ENCODE measurements at places on chromosomes 6 and 20.

DNA sequence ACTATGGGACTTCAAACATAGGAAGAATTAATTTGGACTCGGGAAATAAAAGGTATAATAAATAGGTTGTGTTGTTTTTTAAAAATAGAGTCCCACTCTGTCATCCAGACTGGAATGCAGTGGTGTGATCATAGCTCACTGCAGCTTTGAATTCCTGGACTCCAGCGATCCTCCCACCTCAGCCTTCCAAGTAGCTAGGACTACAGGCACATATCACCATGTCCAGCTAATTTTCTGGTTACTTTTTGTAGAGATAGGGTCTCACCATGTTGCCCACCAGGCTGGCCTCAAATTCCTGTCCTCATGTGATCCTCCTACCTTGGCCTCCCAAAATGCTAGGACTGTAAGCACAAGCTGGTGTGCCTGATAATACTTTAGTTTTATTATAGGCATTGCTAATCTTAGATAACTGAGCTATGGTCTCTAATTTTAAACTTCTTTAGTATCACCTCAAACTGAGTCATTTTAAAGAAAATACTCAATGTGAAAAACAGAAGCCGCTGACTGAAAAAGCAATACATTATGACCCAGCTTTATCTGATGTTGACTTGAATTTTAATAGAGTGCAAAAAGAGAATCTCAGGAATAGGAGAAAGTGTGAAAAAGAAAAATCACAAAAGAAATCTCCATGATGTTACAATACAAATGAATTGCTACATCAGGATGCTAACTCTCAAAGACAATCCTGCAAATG lies 251.0 kb downstream of the RNGTT start:
- DNase-seq: no peak

DNA sequence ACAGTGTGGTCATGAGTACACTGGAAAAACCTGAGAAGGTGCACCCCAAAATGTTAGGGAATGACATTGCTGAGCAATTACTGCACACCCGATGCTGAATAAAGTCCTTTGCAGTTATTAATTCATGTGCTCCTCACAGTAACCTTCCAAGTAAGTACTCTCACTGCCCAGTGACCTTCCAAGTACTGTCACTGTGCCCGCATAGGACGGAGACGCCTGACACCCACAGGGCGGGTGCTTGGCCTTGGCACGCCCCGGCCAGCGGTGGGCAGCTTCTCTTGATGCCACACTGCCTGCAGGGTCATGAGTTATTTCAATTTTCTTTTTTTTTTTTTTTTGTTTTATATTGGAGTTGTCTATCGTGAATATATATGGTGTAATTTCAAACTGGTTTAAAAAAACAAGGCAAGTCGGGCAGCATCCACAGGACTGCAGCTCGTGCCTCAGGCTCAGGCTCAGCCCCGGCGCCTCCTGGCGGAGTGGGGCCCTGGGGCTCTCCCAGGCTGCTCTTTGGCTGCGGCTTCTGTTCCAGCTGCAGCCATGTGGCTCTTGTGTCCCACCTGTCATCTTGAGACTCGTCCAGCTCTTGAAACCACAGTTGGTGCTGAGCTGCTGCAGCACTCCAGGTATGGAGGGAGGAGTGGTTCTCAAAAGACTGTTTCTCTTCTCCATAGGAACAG lies 27.0 kb downstream of the PNLDC1 start:
- DNase-seq: no peak

- no peak for DNase-seq
Measured at GRCh38 chr6:75863001-75863400, 114.0 kb downstream of the MYO6 start.

DNA sequence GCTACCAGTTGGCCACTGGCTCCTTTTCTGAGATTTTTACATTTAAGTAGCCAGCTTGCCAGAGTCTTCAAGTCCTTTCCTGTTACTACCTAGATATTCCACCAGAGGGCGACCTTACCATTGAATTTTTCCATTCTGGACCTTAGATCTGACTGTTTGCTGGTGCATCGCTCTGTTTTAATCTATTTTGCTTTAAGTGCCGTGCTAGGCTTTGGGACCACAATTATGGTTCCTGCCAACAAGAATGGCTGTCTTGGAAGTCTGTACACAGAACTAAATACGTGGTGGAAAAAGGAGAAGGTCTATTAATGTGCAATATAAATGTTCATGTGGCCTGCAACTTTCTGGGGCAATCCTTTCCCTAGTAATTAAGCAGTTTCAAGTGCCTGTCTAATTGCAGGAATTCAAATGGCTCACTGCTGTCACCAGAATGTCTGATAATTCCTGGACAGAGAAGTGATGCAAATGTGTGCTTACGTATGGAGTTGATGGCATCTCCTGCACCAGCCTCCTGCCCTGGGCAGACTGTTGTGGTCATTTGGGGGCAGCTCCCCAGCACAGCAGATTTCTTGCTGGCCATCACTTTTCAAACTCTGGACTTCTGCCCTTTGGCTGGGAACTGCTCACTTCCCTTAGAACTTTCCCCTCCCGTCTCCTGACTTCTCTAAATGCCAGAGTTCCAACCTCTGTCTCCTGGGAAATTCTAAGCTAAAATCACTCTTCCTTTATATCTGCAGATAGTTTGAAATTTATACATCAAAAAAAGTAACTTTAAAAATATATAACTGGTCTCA lies 5.6 kb upstream of the HLA-DOA start:
- peak; percentile 20 for DNase-seq

DNA sequence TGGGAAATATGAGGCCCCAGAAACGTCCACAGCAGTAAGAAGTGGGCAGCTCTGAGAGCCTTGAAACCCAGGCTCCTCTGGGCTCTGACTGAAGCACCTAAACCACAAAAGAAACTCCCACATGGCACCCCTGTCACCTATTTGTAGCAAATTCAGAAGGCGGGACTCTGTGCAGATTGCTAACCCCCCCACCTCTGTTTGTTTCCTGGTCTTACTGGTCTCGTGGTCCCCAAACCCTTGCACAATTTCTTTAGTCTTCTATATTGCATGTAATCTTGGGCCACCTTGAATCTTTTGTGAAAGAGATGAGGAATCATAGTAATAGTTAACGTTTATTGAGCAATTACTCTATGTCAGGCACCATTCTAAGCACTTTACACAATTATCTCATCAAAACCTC lies 154.3 kb downstream of the PREX1 start:
- DNase-seq: no peak

DNA sequence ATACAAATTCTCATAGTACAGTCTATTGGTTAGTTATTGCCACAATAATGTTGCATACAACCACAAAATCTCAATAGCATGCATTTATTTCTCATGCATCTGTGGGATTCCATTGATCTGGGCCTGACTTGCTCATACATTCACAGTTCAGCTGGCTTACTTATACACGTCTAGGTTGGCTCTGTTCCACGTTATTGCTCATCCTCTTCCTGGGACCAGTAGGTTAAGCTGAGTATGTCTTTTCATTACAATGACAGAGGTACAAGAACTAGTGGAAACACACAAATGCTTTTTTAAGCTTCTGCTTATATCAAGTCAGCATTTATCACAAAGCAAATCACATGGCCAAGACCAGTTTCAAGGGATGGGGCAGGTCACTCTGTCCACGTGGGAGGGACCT lies 485.3 kb upstream of the BTBD3 start:
- no peak for DNase-seq

- DNase-seq: no peak
Measured at GRCh38 chr6:24949020-24949569, 13.3 kb upstream of the RIPOR2 start.

DNA sequence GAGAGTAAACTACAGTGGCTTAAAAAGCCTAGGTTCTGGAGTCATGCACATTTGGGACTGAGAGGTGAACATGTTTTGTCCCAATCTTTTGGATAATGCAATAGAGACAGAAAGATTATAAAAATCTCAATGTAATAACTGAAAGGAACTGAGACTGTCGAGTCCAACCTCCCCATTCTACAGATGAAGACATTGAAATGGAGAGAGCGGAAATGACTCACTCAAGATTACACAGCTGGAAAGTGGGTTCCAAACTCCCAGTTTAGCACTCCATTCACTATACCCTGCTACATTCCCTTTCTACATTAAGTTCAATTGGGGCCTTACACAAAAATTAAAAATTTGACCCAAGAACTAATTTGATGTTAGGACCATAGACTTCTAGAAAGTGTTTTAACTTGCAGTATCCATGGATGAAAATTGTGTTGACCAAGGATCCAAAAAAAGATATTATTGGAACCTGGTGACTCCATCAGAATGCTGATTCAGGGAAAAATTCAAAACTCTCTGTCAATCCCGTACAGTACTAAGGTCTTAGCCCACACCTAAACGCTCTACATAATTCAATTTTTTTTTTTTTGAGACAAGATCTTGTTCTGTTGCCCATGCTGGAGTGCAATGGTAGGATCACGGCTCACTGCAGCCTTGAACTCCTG lies 1.5 kb upstream of the ILRUN start:
- DNase-seq: no peak

- DNase-seq: no peak
Measured at GRCh38 chr6:107629548-107630129, 139.7 kb downstream of the SOBP start.

GRCh38 chr20:41717483-41717882 lies 99.3 kb upstream of the CHD6 start:
- no peak for DNase-seq

- no peak for DNase-seq
Measured at GRCh38 chr6:111105578-111105977, 18.3 kb downstream of the SLC16A10 start.

- DNase-seq: no peak
Measured at GRCh38 chr6:82958551-82958950, 107.1 kb downstream of the UBE3D start.

- no peak for DNase-seq
Measured at GRCh38 chr6:53134601-53135235, 13.9 kb downstream of the GCM1 start.

DNA sequence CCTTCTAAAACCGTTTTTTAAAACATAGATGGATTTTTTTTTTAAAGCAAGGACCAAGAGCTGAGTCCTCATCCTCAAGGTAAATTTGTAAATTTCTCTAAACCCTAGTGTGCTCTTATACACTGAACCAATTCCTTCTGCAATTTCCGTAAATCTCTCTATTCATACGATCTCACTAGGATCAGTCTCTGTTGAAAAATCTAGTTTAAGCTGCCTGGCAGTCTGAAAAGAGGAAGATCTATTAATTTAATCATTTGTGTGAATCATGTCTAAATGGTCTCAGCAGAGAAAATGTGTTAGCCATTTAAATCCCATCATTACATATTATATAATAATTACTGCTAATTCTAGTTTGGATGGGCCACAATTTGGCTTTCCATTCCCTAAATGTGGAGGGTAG lies 184.2 kb upstream of the TSHZ2 start:
- no peak for DNase-seq

- DNase-seq: no peak
Measured at GRCh38 chr6:53066077-53066417, 843 bp downstream of the FBXO9 start.

DNA sequence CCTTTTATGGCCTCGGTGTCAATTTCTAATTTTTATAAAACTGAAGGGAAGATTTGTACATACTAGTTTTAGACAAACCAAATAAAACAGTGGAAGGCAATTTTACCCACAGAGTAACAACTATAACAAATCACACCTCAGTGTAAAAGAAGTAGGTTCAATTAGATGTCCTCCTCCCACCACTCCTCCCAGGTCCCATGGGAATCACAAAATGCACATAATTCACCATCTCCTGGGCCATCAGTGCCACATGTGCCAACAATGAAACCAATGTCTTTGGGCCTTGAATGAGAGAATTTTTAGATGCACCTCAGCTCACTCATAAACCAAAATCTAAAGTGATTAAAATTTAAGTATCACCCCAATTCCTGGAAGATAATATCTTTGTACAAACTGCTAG lies 267.8 kb downstream of the BTBD9 start:
- no peak for DNase-seq

GRCh38 chr6:164870164-164870563 lies 439.2 kb downstream of the C6orf118 start:
- no peak for DNase-seq

DNA sequence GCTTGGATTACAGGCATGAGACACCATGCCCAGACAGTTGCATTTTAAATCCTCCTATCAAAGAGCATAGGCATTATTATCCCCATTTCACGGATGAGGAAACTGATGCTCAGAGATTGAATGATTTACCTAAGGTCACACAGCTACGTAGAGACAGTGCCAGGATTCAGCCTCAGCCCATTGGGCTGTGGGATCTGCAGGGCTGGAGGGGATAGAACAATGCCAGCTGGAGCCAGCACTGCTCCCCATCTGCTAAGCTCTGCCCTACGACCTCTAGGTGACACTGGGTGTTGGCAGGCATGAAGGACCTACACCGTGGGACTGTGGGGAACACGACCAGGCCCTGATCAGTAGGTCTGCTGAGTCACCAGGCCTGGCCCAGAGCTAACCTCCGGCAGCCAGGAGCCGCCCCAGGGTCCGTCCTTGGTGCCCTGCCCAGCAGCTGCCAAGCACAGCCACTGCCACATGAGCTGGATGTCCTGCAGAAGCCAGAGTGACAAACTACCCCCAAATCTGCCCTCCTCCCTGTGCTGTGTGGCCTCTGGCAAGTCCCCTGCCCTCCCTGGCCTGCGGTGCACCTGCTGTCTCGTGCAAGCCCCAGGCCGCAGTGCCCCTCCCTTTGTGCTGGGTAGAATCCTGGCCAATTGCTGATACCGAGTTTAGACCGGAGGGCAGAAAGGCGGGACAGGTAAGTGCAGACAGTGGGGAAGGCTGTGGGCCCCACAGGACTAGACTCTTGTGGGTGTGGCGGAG lies 47.6 kb upstream of the PTGIS start:
- no peak for DNase-seq

GRCh38 chr6:81561731-81562130 lies 190.8 kb downstream of the TENT5A start:
- DNase-seq: no peak

DNA sequence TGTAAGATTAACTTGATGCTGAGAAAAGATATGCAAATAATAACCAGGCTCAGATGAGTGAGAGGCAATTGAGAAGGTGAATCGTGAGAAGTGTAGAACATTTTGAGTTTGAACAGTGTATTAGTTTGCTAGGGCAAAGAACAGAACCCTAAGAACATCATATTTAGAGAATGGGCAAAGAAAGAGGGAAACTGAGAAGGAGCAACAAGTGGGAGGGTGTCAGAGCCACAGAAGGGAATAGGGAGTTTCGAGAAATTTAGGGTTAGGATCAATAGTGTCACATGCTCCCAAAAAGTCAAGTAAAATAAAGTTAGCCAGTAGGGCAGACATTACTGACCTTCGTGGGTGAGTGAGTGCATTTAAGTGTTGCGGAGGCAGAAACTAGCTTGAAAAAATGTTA lies 5.5 kb upstream of the FAXC start:
- no peak for DNase-seq
